CD4-positive, alpha-beta T cell treated with Interleukin-2 at 100 ng/mL for 4 hours (primary cell): ENCODE measurements at places on chromosomes 5 and 9.

DNA sequence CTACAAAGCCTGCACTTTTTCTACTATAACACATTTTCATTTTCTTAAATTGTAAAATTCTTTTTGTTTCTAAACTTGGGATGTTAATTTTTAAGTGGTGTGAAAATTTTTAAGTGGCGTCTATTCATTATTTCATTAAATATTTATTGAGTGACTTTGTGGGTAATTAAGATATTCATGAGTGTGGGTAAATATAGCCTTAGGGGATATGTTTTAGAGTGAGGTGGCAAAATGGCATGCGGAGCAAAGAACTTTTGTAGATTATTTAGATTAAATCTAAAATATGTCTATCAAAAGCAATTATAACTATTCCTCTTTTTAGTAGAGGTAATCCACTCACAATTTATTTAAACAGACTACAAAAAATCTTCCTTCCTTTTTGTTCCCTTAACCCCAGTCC lies 188.4 kb downstream of the PCSK1 start:
- no peak for DNase-seq

DNA sequence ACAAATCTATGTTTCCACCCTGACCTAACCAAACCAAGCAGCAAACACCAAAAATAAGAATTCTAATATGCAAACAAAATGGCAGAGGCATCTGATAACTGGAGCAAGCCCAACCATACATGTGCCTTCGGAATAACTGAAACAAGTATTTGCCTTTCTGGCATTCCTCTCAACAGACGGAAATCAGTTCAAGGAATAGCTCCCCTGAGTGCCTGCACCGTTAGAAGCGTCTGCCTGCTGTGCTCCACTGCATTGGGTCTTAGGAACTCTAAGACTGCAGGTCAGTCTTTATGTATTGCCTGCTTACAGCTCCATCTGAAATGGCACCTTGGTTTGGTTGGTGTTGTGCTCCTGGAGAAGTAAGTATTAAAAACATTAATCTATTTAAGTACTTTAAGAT lies 98.5 kb downstream of the MRPS27 start:
- no peak for DNase-seq

DNA sequence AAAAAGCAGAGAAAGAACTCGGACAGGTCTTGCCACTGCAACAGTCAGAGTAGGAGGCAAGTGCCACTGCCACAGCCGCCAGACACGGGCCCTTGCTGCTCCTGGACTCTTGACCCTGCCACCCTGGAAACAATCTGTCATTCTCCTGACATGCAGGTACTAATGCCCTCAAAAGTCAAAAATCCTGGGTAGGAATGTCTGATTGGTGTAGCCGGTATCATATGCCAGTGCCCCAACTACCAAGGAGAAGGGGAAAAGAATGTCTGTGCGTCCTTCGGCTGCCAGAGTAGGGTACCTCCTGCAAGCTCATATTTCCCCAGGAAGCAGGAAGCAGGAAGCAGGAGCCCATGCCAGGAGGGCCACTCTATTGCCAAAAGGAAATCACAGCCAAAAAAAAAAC lies 30.5 kb upstream of the F2RL1 start:
- DNase-seq = no peak

DNA sequence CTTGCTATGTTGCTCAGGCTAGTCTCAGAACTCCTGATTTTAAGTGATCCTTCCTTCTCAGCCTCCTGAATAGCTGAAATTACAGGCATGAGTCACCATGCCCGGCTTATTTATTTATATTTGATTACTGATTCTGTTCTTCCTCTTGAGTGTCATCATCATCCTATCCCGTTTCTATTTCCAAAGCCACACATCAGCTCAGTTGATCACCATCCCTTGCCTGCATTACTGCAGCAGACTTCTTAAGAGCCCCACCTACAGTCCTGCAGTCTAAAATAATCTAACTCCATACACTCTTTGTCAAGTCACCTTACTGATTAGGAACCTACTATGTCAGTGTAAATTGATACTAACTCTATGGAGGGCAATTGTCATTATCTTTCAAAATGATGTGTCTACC lies 138.9 kb upstream of the RAI14 start:
- no peak for DNase-seq

GRCh38 chr5:110769000-110769681 lies 30.3 kb downstream of the SLC25A46 start:
- DNase-seq = no peak

GRCh38 chr5:89536020-89536419 lies 653.0 kb upstream of the MEF2C start:
- no peak for DNase-seq

DNA sequence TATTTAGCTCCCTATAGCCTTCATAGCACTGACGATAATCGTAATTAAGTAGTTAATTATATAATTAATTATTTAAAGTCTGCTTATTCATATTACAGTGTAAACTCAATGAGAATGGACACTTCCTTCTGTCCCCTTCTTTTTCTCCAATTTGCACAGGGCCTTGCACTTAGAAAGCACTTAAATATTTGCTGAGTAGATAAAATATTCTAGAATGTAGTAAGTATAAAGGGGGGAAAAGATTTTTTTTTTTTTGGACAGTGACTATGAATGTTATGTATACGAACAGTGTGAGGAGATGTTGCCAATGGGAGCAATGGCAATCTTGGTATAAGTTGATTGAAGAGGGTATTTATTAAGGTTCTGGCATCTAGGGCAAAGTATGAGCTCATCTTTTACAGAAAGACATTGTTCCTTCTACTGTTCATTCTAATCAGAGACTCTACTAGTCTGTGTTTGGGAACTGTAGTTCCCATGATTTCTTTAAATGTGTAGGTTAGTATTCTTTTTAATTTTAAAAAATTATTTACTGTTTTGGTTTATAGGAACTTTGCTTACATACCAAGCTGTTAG lies 49.4 kb downstream of the YTHDC2 start:
- no peak for DNase-seq

GRCh38 chr9:128428644-128429512 lies 8.2 kb downstream of the CERCAM start:
- no peak for DNase-seq

GRCh38 chr5:56052735-56053134 lies 58.0 kb upstream of the IL6ST start:
- no peak for DNase-seq

DNA sequence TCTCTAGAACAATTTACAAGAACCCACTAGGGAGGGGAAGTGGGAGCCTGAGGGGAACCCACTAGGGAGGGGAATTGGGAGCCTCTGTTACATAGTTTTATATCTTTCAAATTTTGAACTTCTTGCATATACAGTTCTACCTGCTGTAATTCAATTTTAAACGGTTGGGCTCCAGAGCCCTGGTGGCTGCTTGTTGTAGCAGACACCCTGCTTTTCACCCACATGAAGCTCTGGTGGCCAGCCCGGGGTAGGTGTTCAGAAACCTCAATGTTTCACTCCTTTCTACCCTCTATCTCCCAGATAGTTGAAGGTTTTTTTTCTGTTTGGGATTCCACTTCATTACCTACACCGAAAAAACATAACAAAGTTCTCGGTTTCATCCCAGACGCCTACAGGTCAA lies 124.4 kb downstream of the TMEM174 start:
- DNase-seq = no peak

DNA sequence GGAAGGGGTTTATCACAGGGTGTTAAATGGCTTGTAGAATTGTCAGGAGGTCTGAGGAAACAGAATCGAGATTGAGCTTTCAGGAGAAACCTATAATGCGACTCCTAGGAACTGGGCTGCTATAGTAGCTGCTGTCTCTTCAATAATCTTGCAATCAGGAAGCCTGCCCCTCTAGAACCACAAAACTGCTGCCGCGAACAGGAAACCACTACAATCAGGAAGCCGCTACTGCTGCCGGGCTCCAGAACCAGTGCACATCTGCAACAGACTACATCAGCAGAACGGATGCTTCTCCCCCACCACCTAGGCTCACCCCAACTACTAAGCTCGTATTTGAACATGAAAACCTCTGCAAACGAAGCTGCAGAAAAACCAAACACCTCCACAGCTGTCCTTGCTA lies 31.6 kb downstream of the TNFSF8 start:
- peak; percentile 88 for DNase-seq

DNA sequence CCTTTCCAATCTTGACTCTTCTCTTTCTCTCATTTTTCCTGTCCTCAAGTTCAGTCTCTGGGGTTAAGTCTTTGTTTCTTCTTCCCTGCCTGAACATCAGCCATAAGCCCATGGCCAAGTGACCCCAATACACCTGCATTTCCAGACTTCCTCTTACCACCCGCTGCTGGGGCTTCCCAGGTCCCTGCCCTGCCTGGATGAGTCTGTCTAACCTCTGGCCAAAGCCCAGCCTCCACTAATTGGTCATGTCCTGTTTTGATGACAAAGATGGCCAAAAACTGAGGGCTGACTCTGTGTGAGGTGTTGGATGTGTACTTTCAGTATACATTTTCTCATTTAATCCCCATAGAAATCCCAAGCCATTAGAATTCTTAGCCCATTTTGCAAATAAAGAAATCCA lies 47.3 kb downstream of the SH3TC2 start:
- no peak for DNase-seq

DNA sequence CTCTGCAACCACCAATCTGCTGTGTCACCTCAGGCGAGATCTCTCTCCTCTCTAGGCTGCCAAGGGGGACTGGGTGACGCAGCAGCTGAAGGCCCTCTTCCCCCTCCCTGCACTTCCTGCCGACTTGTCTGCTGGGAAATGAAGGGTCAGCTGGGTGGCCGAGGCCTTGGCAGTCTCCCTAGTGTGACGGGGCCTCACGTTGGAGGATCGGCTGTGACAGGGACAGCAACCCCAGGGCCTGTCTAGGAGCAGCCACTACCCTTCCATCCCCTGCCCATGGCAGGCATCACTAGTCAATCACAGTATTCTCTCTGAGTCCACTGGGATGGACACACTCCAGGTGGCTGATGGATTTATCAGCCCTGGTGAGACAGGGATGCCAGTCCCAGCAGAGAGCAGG lies 107.3 kb upstream of the SARDH start:
- no peak for DNase-seq

GRCh38 chr5:137684761-137685160 lies 51.1 kb downstream of the KLHL3 start:
- DNase-seq = no peak

GRCh38 chr5:76556511-76557221 lies 66.5 kb downstream of the F2RL2 start:
- no peak for DNase-seq

DNA sequence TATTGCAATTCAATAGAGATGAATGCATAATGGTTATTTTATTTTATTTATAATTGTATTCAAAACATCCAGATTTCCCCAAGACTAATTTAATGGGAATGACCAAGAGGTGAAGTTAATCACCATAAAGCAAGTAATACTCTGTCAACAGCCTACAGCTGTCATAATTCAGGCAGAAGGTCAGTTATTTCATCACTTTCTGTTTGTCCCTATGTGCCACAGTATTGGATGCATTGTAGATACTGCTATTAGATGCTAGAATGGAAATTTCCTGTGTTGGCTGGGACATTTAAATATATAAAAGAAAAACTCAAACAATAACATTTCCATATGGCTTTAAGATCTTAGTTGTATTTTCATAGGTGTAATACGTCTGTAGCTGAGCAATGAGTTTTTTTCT lies 56.7 kb upstream of the MINAR2 start:
- DNase-seq = no peak

DNA sequence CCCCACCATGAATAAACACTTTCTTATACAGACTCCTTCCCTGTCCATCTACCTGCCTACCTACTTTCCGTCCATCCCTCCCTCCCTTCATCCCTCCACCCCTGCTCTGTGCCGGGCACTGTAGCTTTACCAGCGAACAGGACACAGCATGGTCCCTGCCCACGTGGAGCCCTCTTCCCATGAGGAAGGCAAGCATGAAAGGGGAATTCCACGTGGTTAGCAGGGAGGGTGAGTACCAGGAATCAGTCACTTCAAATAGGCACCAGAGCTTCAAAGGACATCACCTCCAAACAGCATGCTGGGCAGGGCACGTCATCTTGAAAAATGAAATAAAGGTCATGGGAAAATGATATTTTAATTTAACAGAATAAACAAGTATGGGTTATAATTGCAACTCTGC lies 35.0 kb upstream of the TDRD7 start:
- DNase-seq = no peak
